ELF-1 (cell line): ENCODE measurements at places on chromosomes 1 and 21.
A peak's percentile ranks its signal among the peaks of the same experiment; 100 is the strongest.

GRCh38 chr1:212030936-212031528 is 4.3 kb downstream of the INTS7 start:
- no peak for DNase-seq

GRCh38 chr1:159067699-159068621 is 8.6 kb downstream of the AIM2 start:
- DNase-seq, result no peak

GRCh38 chr1:7218210-7218832 is 433.1 kb downstream of the CAMTA1 start:
- DNase-seq, result peak; percentile 81

- DNase-seq, result no peak
Observed at GRCh38 chr1:22750685-22751051, 40.0 kb downstream of the EPHB2 start.

- peak; percentile 47 for DNase-seq
Observed at GRCh38 chr1:160114085-160114484, 1.5 kb upstream of the ATP1A2 start.

DNA sequence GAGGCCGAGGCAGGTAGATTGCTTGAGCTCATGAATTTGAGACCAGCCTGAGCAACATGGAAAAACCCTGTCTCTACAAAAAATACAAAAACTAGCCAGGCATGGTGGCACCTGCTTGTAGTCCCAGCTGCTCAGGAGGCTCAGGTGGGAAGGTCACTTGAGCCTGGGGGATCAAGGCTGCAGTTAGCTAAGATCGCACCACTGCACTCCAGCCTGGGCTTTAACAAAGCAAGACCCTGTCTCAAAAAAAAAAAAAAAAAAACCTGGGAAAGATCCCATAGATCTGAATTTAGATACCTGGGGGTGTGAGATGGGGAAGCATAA is 32.9 kb downstream of the NIBAN1 start:
- no peak for DNase-seq

DNA sequence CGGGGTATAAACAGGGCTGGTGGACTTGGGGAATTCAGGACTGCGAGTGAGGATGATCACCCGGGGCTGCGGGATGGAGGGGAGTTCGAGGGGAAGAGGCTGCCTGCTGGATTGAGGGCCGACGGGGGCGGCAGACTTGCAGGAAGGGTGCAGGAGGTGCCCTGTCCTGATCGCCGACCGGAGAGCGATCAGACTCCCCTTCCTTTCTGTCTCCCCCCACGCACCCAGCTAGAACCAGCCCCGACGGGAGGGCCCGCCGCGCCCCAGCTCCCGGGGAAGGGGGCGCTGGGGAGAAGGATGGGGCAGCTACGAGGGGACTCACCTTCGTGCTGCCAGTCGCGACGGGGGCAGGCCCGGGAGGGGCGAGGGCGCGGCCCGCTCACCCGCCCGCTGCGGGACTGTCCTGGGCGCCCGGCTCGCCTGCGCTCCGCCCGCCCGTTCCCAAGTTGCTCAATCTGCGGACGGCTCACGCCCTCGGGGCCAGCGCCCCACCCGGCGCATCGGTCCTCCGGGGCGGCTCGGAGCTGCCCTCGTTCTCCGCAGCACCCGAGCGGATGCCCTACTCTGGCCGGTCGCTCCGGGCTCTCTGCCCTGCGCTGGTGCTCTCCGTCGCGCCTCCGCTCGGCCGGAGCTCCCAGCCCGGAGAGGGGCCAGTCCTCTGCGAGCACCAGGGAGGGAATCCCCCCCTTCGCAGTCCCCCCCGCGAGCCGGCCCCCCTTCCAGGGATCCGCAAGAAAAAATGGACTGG is at the start of gene RSPO1:
TSS of gene RSPO1 (minus strand) at position 649 of the 748 bp plus-strand sequence. CDS start 5,231 bp downstream, outside the sequence.
- peak; percentile 40 for DNase-seq

DNA sequence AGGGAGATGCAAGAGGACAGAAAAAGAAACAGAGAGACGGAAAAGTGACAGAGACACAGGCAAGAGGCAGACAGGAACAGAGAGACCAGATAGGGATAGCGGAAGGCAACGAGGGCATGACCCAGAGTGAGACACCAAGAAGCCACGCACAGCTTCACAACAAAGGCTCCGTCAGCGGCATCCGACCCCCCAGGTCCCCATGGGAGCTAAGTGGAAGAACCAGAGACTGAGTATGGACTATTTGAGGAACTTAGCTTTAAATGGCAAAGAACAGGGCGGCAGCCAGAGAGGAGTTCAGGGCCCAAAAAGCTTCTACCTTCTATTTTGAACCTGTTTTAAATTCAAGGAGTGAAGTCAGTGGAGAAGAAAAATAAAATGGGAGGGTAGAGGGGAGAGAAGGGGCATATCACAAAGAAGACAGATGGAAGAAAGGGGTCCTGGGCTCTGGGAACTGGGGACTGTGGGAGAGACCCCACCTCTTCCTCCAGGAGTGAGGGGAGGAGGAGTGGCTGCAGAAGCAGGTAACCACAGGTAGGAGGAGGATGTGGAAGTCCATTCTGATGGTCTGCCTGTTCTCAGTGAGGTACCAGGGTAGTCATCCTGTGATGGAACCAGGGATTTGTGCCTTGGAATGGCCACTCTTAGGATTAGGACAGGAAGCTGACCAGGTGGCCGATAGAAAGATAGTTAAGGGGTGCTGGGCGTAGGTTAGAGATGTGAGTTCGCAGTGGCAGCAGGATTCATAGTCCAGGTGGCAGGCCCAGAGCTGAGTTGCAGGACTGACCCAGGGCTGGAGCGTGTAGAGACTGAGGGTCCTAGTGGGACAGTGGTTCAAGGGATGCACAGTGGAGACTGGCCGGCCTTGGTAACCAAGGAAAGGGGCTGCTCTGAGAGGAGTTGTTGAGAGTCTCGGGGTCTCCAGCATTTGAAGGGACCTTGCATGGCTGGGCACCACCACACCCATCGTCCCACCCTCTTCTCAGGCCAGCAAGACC is 37.7 kb downstream of the CSMD2 start:
- no peak for DNase-seq

DNA sequence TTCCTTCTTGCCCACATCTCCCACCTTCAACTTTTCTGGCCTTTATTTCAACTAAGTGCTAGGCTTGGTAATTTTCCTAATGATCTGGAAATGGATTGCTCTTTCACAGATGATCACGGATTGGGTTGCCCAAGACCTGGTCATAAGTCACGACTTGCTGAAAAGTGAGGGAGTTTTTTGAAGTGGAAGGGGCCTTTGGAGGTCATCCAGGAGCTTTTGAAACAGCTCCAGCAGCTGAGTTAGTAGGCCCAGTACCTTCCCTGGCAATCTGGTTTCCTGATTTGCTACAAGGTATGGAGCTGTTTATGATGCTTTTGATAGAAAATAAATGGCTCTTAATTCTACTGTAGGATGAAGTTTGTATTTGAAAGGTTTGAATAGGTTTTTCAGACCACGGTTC is 20.4 kb downstream of the GREM2 start:
- DNase-seq, result no peak

- DNase-seq, result peak; percentile 69
Observed at GRCh38 chr1:38815903-38816627, 43.5 kb downstream of the RRAGC start.

DNA sequence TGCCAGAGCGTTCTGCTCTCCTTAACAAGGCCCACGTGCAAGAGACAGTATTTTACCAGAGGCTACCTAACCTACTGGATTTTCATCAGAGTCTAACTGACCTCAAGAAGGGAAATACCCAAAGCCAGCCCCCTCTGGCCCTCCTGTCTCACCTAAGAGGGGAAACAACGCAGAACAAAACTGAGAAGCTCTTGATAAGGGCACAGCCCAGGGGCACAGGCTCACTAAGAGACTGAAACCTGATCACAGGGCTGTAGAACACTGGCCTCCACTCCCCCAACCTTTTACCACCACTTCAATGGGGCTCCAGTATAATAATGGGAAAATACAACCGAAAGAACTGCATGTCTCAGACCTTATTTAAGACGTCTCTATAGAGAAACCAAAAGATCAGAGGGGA is 449.5 kb upstream of the CAMK1G start:
- DNase-seq, result peak; percentile 71

GRCh38 chr1:169124459-169124858 is 18.0 kb downstream of the ATP1B1 start:
- DNase-seq, result no peak

DNA sequence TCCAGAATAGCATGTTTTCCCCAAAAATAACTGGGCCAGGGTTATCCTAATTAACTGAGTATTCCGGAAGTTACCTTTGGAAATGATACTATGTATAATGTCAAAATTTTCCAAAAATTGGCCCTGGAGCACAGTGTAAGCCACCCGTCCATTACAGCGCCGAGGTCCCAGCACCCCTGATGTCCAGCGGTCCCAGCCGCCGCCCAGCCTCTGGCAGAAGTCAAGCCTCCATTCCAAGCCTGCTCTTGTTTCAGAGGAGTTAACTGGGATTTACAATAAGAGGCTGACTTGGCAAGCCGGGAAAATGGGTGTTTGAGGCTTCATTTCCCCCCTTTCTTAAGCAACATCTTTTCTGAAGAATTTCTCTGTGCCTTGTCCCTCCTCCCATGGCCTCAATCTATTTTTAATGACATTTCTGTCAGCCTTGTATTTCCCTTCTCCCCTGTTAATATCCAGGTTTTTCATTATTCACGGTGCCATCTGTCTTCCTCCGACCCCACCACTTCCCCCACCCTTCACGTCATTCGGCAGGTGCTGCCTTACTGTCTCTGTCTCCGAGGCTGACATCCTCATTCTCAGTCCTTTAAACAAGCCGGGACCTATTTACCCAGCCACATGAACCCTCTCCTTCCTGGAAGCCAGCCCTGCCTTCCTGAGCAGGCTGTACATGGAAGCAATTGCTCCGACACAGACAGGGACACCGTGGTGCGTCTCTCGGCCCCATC is 490.9 kb downstream of the NPHP4 start:
- no peak for DNase-seq

DNA sequence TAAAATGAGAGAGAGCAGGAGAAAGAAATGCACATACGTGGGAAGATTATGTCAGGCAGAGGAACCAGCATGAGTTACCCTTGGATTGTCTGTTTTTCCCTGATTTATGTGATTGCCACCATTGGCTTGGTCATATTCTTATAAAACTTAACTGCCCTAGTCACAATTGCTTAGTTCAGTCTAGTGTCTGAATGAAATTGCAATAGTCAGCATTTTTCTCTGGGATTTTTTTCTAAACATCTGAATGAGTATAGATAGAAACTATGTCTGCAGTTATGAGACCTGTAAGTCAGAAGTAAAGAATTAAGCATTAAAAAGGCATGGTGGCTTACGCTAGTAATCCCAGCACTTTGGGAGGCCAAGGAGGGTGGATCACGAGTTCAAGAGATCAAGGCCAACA is 889.8 kb downstream of the PLA2G4A start:
- no peak for DNase-seq

GRCh38 chr1:244952280-244952933 is 88.1 kb upstream of the HNRNPU start:
- no peak for DNase-seq

- DNase-seq, result no peak
Observed at GRCh38 chr21:16408280-16408679, 678.5 kb downstream of the USP25 start.

GRCh38 chr1:175245324-175245723 is 52.7 kb upstream of the KIAA0040 start:
- DNase-seq, result no peak
